ENCODE measurements at places on chromosomes 6 and 20.

DNA sequence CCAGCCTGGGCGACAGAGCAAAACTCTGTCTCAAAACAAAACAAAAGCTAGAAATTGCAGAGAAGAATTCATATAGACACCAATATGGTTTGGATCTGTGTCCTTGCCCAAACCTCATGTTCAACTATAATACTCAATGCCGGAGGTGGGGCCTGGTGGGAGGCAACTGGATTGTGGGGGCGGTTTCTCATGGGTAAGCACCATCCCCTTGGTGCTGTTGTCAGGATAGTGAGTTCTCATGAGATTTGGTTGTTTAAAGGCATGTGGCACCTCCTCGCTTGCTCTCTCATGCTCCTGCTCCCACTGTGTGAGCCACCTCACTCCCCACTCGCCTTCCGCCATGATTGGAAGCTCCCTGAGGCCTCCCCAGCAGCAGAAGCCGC lies 15.2 kb downstream of the NINL start:
- no peak for DNase-seq

DNA sequence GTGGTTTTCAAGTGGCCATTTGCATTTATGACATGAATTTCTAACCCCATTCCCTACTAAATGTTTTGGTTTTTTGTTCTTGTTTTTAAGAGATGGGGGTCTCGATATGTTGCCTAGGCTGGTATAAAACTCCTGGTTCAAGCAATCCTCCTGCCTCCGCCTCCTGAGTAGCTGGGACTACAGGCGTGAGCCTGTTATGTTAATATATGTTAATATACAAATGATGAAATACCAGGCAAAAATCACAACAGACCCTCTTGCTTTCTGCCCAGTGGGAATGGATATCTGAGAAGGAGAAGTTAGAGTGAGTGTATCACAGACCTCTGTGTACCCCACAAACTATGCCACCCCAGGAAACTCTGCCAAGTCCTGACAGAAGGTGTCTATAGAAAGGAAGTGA lies 66.2 kb downstream of the CDC40 start:
- DNase-seq, result no peak

- DNase-seq, result no peak
Observed at GRCh38 chr6:128508588-128509296, 11.7 kb downstream of the PTPRK start.

DNA sequence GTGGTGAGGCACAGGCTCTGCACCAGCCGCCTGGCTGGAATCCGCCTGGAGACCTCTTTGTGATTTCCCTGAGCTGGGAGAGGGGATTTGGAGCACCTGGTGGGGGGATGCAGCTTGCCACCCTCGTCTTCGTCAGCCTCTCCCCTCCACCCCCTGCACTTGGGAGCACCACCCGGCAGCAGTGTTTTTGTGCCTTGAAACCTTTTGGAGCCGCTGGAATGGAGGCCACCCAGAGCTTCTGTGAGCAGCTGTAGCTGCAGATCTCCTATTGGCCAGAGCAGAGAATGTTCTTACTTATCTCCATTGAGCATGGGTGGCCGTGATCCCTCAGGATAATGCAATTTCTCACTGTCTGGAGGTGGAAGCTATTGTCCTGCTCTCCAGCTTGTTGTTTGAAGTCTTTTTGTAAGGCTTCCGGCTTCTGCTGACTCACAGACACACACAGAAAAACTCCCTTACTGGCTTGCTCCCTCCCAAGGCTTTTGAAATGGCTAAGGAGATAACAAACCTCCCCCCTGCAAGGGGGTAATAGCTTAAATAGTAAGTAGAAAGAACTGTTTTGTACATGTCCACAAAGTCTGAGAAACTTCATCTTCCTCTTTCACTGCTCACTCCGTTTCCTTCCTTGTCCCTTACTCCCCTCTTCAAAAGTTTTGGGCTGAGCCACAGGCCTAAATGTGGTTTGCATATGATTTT lies 271.2 kb downstream of the PRL start:
- no peak for DNase-seq

DNA sequence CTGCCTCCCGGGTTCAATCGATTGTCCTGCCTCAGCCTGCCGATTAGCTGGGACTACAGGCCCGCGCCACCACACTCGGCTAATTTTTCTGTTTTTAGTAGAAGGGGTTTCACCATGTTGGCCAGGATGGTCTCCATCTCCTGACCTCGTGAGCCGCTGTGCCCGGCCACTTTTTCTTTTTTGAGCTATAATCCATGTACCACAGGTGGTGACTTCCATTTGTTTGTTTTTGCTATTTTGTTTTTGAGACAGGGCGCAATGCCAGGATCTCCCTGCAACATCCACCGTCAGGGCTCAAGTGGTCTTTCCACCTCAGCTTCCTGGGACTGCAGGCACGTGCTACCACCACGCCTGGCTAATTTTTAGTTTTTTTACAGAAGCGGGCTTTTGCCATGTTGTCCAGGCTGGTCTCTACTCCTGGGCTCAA lies 8.5 kb downstream of the HSPA1B start:
- no peak for DNase-seq

DNA sequence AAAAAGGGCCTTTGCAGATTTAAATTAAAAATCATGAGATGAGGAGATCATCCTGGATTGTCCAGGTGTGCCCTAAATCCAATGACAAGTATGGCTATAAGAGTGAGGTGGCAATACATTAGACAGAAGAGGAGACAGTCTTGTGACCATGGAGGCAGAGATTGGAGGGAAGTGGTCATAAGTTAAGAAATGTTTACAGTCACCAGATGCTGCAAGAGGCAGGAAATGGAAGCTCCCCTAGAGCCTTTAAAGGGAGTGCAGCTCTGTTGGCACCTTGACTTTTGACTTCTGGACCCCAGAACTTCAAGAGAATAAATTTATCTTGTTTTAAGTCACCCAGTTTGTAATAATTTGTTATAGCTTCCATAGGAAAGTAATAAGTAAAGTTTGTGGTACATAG lies 61.1 kb downstream of the HMGN3 start:
- no peak for DNase-seq

- no peak for DNase-seq
Observed at GRCh38 chr20:17799575-17800227, 99.9 kb downstream of the BANF2 start.

- no peak for DNase-seq
Observed at GRCh38 chr6:37168811-37169495, 999 bp upstream of the PIM1 start.

DNA sequence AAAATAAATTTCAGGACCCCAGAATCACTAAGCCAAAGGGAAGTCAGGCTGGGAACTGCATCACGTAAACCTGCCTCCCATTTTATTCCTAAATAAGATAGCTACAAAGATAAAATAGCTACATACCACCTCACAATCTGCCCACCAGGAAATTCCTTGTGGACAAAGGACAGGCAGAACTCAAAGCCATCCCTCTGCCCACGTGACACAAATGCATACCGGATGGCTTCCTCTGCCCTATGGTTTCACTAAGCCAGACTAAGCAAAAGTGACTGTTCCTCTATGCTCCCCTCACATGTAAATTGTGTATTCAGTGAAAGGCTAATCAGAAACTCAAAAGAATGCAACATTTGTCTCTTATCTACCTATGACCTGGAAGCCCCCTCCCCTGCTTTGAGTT lies 15.0 kb downstream of the MBOAT1 start:
- DNase-seq, result no peak

DNA sequence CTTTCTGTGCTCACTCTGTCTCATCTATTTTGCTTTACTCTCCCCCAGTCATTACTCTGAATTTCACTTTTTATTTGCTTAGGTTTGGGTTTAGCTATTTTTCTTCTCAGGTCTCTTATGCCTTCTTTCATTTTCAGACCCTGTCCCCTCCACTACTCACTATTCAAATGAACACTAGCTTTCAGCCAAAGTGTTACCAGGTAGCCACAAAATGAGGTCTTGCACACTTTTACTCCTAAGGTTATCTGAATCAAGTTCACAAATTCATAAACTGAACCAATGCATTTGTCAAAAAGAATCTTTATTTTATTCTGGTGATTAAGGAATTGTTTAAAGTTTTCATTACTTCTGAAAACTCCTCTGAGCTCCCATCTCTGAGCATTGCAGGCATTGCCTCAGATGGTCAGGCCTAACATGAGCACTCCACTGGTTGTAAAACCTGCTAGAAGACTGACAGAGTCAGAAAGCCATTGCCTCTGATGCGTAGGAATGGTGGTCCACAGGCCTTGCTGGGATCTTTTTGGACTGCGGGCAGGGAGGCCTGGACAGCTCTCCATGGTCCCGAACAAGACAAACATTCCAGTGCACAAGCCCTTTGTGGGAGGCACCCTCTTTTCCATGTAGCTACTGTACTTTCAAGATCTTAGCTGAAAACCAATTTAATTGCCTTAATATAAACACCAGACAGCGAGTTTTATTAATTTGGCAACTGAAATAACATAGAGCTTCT lies 48.5 kb downstream of the FYN start:
- DNase-seq, result no peak

GRCh38 chr20:41320441-41320840 lies 2.9 kb upstream of the ZHX3 start:
- no peak for DNase-seq

GRCh38 chr20:38608188-38608587 lies 6.6 kb downstream of the ARHGAP40 start:
- DNase-seq, result no peak

DNA sequence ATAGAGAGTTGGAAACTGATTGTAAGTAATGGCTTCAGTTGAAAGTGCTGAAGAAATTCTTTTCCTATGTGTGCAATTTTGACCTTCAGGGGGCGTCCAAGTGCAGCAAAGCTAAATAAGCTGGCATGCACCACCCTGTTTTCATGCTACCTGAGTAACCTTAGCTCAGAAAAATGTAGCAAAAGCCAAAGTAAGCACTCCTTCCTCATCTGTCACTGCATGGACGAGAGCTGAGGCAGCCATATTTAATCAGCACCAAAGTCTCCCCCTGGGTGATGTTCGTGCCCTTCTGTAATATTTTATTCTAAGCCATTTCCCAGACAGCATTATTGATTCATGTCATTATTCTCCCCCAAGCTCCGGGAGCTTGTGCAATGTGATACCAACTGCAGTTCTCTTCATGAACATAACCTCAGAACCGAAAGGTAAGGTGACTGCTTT lies 123.1 kb downstream of the RPS12 start:
- peak; percentile 36 for DNase-seq

DNA sequence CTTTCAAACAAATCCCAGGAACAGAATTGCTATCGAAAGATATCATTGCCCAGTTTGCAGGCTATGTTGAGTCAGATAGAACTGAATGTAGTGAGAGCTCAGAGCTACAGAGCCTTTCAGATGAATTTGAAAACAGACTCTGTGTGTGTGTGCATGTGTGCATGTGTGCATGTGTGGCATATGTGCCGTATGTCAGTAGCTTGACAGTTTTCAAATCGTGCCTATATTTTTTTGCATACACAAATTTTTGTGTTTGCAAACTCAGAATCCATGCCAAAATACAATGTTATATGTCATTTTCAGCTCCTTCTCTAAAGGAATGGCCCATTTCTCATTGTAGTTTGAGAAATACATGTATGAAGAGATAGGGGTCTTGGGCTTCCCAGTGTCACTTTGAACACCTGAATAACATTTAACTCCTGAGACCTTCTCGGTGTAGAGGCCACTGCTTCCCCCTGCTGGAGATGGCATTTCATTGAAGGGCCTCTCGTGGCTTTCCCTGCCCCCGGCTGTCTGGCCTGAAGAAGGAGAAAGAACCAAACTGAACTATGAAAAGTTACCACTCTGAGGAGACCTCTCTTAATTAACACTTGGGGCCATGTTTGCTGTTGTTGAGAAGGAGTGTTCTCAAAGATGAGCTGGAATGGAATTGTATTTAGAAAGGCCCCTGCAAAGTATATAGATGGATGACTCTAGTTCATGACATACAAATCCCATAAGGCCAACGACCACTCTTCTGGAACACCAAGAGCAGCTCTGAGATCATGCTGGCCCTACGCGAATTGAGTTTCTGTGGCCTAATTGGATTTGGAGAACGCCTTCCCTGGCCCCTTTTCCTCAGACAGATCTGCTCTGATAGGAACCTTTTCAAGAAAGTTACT lies 58.7 kb downstream of the VAPB start:
- peak; percentile 76 for DNase-seq

GRCh38 chr6:148836751-148837150 lies 89.9 kb downstream of the UST start:
- DNase-seq, result no peak

- no peak for DNase-seq
Observed at GRCh38 chr6:90216072-90216977, 80.3 kb downstream of the BACH2 start.

GRCh38 chr6:14772188-14772587 lies 473.7 kb upstream of the JARID2 start:
- DNase-seq, result no peak

DNA sequence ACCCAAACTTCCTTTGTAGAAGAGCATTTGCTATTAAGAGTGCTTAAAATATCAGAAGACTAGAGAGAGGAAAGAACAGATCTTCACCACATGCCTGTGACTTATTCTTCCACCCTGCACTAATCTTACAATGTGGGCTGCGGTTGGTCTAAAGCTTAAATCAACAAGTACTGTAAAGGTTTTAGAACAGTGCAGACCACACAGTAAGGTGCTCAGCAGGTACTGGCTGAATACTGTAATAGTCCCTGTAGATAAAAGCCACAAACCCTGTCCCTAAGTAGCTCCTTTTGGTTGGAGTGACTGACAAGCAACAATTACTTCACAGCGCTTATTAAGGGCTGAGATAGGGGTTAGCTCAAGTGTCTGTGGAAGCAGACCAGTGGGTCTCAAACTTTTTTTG lies 972 bp upstream of the PHF3 start:
- DNase-seq, result no peak

DNA sequence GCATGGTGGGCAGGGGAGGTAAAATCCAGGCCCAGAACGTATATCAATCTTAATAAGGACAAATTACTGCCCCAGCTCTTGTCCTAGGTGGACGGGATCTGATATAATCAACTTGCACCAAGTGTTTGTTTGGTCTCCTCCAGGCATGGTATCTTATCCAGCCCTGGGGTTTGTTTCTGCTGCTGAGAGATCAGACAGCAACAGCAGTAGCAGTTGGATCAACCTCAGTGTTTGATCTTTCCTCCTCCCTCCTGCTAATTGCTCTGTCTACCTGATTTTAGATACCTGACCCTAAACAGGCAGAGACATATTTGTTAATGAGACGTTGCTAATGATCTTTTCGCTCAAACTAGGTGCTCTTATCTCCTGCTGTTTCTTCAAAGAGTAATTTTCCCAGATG lies 100.4 kb upstream of the BACH2 start:
- no peak for DNase-seq

DNA sequence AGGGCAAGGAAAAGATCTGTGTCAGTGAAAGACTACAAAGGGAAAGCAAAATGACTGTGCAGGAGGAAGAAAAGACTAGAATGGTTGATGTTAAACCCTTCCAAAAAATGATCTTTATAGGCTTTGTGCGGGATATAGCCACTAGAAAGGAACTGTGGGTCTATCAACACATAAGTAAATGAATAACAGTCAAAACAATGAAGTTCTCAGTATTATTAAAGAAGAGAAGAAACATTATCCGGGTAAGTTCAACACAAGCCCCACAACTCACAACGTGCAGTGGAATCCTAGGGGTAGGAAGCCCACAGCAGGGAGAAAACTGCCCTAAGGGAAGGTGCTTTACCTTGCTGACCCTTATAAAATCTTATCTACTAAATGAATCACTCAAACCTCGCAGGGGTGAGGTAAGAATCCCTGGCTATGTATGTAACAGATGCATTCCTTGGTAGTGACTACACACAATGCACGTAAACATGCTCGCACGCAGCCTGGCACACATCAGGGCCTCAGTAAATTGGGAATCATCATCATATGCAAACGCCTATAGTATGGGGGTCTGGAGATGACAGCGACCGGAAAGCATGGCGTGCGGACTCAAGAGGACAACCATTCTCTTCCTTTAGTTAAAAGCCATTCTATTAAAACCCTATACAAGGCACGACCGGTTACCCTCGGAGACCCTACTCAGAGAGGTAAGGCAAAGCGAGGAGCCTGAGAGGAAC lies 11.3 kb downstream of the TFAP2A start:
- peak; percentile 65 for DNase-seq
